ENCODE measurements at places on chromosomes 16 and 17. TPM values are rescaled to one million over a fixed set of nuclear protein-coding genes. Genes with fewer than 3 reads are reported as not detected.

Gene PRSS27
- 1.9 TPM for total RNA-seq

Gene LPO
- total RNA-seq, result not detected

GRCh38 chr16:89358030-89359005 is 132.0 kb downstream of the ANKRD11 start:
- no peak for DNase-seq

DNA sequence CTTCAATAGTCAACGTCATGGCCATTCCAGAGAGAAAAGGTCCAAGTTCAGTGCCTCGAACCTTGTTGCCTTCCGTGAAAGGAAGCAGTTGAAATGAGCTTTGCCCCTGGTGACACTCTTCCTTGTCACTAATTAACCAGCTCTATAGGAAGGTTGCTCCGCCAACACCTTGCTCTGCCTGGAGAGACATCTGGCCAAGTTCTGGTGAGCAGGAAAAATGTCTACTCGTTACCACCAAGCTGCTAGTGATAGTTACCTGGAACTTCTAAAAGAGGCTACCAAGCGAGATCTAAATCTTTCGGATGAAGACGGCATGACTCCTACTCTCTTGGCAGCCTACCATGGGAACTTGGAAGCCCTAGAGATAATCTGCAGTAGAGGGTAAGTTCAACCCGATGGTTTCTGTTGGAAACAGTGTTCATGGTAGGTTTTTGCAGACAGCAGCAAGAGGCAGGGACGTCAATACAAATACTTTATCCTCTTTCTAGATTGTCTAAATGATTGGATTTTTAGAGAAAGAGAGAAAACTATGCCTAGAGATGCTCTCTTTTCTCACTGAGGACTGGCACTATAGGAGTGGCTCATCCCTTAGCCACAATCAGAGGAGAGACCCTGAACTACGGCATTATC is at the start of gene ANKS4B:
Gene ANKS4B (plus strand): TSS at position 179 of the 630 bp plus-strand sequence. CDS start 39 bp downstream, at position 218.
- DNase-seq, result no peak

Gene AIPL1
- not detected for total RNA-seq

Gene TBX21
- total RNA-seq, result 61.7 TPM

- no peak for DNase-seq
Observed at GRCh38 chr17:44367231-44367979, 3.8 kb upstream of the FAM171A2 start.

DNA sequence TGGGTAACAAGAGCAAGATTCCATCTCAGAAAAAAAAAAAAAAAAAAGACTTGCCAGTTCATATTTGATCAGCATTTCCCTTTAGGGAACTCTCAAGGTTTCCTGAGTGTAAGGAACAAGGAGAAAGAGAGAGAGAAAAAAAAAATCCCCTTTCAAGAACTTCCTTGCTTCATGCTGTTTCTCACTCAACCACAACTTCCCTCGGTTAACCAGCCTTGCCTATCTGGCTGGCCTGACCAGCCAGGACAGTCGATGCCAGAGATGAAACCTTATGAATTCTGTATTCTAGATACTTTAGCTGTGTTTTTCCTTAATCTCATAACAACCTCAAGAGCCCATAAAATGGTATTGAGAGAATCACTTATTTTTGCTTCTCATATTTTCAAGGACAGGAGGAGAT is 2.6 kb upstream of the N4BP1 start:
- DNase-seq, result no peak

GRCh38 chr17:1769822-1770477 is 8.1 kb downstream of the SERPINF1 start:
- no peak for DNase-seq

GRCh38 chr16:1057252-1057932 is 15.2 kb upstream of the SSTR5 start:
- peak; percentile 71 for DNase-seq

Gene LRRC3C
- total RNA-seq, result not detected

Gene DOC2B
- total RNA-seq, result 0.06 TPM

DNA sequence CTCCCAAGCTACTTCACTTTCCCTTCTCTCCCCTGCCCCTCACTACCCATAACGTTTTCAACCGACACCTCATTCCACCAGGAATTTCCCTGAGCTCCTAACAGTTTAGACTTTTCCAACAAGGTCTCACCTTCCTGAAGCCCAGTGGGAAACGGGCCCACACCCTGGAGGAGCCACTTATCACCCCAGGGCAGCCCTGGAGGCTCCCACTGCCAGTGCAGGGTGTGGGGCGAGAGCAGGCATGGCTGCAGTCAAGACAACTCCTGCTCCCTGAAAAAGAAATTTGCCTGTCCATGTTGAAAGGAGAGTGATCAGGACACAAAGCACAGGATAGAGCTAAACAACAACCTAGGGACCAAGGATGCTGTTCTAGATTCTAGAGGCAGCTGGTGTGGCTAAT is 1.7 kb upstream of the CCNF start:
- no peak for DNase-seq

DNA sequence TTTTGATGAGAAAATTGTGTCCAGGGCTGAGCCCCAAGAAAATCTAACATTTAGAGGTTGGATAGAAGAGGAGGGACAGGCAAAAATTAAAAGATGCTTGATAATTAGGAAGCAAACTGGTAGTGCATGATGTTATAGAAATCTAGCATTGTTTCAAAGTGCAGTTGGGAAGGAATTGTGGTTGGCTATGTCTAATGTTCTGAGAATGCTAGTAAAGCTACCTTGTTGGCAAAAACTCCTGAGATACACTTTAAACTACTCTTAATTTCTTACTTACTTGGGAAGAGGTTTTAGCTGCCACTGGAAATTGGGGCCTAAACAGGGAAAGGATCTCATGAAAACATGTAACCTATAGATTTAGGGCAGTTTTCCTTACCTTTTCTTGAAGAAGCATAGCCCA is 48.3 kb downstream of the MAP2K4 start:
- DNase-seq, result no peak

Gene RGS11
- not detected for total RNA-seq

Gene GGNBP2
- total RNA-seq, result 74.6 TPM

Gene STAT3
- 223 TPM for total RNA-seq

Gene PITPNM3
- total RNA-seq, result 0.49 TPM

All from activated naive CD8-positive, alpha-beta T cell treated with anti-CD3 and anti-CD28 coated beads for 36 hours (primary cell).